T-helper 17 cell (primary cell): ENCODE measurements at places on chromosomes 3 and 15.

GRCh38 chr3:139695426-139696313 lies 17.9 kb upstream of the NMNAT3 start:
- DNase-seq: no peak

GRCh38 chr3:12979947-12980487 lies 93.2 kb downstream of the IQSEC1 start:
- DNase-seq: no peak

GRCh38 chr15:52133510-52134220 lies 21.1 kb upstream of the BCL2L10 start:
- no peak for DNase-seq

GRCh38 chr15:44711743-44712345 lies 527 bp downstream of the B2M start:
- peak; percentile 53 for DNase-seq

DNA sequence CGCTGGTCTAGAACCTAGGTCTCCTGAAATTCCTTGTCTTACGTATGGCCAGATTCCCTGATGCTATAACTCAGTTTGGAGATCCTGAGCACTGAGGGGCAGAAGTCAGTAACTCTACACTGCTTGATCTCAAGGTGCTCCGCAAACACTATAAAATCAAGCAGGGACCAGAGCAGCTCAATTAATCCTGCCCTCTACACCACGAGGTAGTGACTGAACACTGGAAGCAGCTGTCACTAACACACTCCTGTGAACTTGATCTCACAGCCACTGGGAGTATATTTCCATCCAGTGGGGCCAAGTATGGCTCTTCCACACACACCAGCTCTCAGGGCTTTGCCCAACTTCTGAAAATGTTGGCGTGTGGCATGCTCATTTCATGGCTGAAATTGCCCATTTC lies 51.0 kb downstream of the EDEM1 start:
- no peak for DNase-seq

DNA sequence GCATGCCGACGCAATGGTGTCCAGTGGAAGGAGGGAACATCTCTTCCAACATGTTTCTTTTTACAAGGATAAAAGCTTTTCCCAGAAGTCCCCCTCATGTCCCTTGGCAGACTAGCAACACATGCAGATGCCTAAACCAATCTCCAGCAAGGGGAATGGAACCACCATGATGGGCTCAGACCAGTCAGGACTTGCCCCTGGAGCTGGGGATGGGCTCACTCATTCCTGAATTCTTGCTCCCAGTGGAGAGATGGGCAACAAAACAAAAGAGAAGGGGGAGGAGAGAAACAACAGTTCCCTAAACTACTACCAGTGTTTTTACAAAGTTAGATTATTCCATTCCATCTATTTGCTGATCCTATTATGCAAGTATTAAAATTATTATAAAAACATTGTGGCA lies 76.8 kb upstream of the OXTR start:
- DNase-seq: no peak

GRCh38 chr3:63976872-63977200 lies 46.5 kb downstream of the PSMD6 start:
- DNase-seq: no peak

- DNase-seq: no peak
Observed at GRCh38 chr3:139107424-139108252, 62.9 kb upstream of the PRR23C start.

- DNase-seq: no peak
Observed at GRCh38 chr3:139020868-139021234, at the start of gene PRR23B. PRR23B (minus strand) TSS chr3:139020926; CDS start chr3:139020661, 265 bp downstream.

DNA sequence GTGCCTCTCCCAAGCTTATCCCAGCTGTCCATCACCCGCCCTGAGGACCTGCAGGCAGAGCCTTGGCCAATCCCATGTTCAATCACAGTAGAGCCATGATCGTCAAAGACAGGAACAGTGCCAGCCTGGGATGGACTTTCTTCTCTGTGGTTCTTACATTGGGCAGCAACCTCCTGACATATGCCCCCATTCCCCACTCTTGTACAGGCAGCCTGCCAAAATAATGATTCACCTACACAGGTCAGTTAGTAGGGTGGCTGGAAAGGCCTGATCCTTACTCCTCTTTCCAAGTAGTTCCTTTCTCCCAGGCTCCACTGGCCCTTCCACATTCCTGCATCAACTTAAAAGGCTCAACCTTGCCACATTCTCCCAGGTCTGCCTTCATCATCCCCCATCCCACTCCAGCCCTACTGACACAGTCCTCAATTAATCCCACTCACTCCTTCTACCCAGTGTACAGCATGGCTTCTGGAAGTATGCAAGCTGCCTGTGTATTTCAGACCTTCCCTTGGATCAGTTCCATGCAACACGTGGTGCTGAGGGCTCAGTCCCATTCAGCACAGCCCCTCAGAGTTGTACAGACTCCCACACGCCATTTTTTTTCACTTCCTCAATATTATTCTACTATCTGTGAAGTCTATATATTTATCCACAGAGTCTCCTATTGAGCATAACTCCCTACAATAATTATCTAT lies 189.8 kb downstream of the NTRK3 start:
- no peak for DNase-seq

DNA sequence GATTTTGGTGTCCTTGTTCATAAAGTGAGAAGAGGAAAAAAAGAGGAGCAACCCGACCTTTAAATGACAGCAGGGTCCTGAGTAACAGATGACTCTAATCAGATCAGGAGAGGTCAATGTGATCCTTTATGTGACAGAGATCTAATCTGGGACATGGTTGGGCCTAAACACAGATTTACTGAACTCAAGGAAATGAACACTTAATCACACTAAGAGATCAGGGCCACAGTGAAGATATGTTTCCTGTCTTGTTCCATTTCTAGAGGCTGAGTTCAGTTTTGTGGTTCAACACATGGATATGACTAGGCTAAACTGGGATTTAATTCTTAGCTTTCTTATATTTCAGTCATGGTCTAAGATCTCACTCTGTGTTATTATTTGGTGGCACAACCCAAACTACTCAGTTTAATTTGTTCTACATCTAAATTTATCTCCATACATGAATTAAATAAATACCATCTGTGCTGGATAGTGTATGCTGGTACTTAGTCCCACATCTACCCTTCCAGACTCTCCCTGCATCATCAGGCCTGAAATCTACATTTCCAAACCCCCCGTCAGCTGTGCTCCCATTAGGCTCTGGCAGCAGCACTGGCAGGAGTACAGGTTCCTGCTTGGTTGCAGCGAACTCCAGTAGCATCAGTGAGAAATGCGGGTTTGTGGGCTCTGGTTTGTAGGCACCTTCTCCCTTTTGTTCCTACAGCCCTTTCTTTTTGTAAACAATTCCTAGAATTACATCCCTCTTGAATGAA lies 22.6 kb downstream of the SFMBT1 start:
- no peak for DNase-seq

GRCh38 chr3:107368654-107369398 lies 8.4 kb upstream of the CCDC54 start:
- DNase-seq: no peak

DNA sequence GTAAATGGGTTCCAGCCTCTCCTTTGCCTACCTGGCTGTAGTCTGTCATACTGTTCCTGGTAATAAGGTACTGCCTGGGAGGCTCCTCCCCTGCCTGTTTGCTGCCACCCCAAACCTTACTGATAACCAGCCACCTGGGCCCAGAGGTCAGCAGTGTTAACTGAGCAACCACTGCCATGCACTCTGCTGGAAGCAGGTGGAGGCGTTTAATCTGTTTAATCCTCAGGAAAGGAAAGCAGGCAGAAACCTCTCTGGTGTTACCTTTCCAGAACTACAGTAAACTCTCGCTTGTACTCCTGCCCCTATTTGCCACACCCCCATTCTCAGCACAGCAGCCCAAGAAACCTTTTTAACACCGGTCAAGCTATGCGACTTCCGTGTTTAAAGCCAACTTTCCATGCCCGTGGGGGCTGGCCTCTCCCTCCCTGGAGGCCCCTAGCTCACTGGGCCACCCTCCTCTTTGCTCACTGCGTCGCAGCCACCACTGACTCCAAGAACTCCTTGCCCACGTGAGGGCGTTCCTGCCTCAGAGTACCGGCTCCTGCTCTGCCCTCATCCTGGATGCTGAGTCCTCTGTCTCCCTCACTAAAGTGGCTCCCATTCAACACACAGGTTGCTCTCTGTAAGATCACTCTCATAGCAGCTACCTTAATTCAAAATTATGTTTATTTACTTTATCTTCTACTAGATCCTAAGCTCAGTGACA lies 8.3 kb downstream of the BDH1 start:
- no peak for DNase-seq

GRCh38 chr3:23863060-23863459 lies 53.7 kb downstream of the NKIRAS1 start:
- no peak for DNase-seq

GRCh38 chr3:6099458-6100075 lies 761.3 kb upstream of the GRM7 start:
- no peak for DNase-seq

GRCh38 chr3:179794355-179794754 lies 141.5 kb downstream of the USP13 start:
- DNase-seq: no peak

DNA sequence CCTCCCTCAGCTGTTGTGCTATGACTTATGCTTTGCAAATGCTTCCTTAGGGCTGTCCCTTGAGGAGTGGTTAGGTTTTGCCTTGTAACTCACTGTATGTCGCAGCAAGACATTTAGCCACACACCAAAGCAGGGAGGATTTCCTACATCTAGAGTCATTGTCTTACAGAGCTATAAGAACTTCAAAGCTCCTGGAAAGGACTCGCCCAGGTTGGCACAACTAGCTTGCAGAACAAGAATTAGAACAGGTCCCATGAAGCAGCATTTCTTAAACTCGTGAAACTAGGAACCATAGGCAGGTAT lies 19.4 kb upstream of the ACAP2 start:
- DNase-seq: no peak

DNA sequence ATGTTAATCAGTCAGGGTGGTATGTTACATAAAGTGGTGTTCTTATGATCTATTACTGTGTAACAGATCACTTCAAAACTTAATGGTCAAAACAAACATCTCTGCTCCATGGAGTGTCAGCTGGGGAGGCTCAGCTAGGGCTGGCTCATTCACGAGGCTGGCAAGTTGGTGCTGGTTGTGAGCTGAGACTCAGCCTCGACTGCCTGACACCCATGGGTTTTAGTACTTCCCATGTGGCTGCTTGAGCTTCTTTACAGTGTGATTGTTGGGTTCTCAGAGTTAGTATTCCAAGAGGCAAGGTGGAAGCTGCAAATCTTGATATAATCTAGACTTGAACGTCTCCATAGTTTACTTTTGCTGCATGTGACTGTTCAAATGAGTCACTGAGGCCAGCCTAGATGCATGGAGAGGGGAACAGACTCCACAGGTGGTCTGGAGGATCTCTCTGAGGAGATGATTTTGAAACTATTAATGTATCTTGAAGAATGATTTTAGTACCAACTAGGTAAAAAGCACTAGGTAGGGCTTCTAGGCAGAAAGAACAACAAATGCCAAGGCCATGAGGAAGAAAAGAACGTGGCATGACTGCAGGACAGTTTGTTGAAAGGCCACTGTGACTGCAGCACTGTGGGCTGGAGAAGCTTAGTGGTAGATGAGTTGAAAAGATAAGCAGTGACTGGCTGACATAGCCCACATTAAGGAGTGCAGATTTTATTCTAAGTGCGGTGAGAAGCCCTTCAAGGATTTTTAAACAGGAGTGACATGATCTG lies 281.1 kb upstream of the PROK2 start:
- no peak for DNase-seq

GRCh38 chr3:69761896-69762767 lies 22.9 kb downstream of the MITF start:
- DNase-seq: no peak

DNA sequence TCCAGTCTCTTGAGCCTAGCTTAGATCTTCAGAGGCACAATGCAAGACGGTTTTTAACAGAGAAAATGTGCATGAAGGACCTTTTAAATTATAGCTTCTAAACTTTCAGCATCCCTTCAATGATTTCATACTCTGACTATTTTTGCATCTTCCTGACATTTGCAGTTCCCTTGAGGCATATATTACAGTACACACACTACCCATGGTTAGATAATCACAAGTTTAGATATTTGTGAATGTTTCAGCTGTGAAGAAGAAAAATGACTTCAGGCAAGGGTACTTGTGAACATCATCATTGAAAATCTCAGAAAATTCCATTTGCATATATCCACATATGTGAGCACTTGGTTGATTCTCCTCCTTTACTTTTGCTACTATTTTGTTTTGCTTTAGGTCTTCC lies 341.5 kb downstream of the ROBO2 start:
- no peak for DNase-seq

DNA sequence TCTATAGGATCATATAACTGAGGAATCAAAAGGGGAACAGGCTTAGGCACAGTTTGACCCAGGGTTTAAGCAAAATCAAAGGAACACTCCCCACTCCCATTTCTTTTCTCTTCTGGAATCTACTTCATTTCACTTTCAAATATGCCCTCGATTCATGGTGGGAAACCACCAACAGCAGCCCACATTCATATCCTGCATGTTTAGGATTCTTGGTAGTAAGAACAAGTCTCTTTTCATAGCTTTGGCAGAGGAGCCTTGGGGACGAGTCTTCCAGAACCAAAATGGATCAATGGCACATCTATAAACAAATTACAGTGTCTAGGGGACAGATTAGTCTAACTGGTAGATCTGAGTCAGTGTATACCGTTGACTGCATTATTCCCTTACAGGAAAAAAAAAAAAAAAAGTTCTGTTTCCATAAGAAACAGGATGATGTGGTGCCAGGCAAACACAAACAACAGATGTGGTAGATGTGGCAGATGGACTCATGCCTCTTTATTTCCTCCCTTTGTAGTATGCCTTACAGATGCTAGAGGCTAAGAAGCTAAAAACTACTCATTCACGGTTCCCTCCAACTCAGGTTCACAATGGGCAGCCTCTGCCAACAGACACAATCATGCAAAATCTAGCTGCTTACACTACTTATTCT lies 578.3 kb upstream of the ADAMTS9 start:
- DNase-seq: no peak

- no peak for DNase-seq
Observed at GRCh38 chr15:69060744-69061143, 46.2 kb downstream of the NOX5 start.

DNA sequence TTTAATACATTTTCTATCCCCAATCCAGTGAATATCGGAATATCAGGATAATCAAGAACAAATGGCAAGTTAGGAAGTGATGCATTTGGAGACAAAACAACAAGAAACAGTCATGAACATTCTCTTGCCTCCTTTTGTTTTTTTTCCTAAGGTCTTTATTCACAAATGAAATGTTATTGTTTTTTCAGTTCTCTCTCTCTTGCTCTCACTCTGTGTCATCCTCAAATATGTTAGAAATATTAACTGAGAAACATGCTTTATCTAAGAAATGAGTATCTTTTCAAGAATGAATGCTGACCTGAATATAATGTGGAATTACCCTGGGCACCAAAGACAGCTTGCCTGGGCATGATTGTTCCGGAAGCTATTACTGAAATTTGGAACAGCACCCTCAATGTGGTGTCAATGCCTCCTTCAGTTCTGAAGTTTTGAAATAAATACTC lies 51.3 kb downstream of the RBMS3 start:
- no peak for DNase-seq
